ENCODE measurements at places on chromosomes 3 and 15. TPM values are rescaled to one million over a fixed set of nuclear protein-coding genes. Genes with fewer than 3 reads are reported as not detected.
A peak's percentile ranks its signal among the peaks of the same experiment; 100 is the strongest.

- H3K27me3 ChIP-seq: no peaks in the 10 kb centered on the region
- peaks cover 18% of the 10 kb centered on the region for H3K4me1 ChIP-seq
- peak overlapping the region; percentile 11 for H3K4me3 ChIP-seq
- H3K36me3 ChIP-seq: no peaks in the 10 kb centered on the region
- DNase-seq: peak; percentile 80
Measured at GRCh38 chr3:9280451-9281219, 31.2 kb upstream of the SRGAP3 start.

- no peak overlapping the region for H3K4me3 ChIP-seq
- DNase-seq: no peak
- H3K27ac ChIP-seq: no peak overlapping the region
Measured at GRCh38 chr3:195240939-195241338, 30.0 kb downstream of the XXYLT1 start.

DNA sequence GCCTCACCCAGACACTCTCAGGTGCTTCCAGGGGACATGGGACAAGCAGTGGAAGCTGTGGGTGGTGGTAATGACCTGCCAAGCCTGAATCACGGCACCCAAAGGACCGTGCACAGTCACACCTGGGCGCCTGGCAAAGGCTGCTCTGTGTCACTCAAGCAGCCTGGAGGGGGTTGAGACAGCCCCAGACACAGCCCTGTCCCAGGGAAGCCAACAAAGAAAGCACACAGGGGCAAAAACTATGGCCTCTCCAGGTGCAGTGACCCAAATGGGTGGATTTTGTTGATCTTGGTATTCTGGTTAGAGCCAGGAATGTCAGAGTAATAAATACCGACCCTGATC lies 15.0 kb upstream of the OCA2 start:
- DNase-seq: no peak
- no peak overlapping the region for H3K27ac ChIP-seq
- no peaks in the 10 kb centered on the region for H3K27me3 ChIP-seq
- H3K4me3 ChIP-seq: no peak overlapping the region
- no peaks in the 10 kb centered on the region for H3K4me1 ChIP-seq

- H3K27me3 ChIP-seq: no peaks in the 10 kb centered on the region
- no peaks in the 10 kb centered on the region for H3K36me3 ChIP-seq
- no peak overlapping the region for H3K4me3 ChIP-seq
- peaks cover 23% of the 10 kb centered on the region for H3K4me1 ChIP-seq
- DNase-seq: no peak
Measured at GRCh38 chr3:50173685-50174516, 17.5 kb upstream of the GNAT1 start.

- H3K36me3 ChIP-seq: no peaks in the 10 kb centered on the region
- no peak overlapping the region for H3K27ac ChIP-seq
- no peak for DNase-seq
- H3K27me3 ChIP-seq: peaks cover 5% of the 10 kb centered on the region
- H3K4me1 ChIP-seq: no peaks in the 10 kb centered on the region
- H3K4me3 ChIP-seq: no peak overlapping the region
Measured at GRCh38 chr3:37993067-37993455, 2.5 kb downstream of the VILL start.

GRCh38 chr15:66622591-66623022 lies 56.8 kb upstream of the LCTL start:
- H3K27me3 ChIP-seq: peaks cover 20% of the 10 kb centered on the region
- H3K4me3 ChIP-seq: no peak overlapping the region
- H3K27ac ChIP-seq: no peak overlapping the region
- no peaks in the 10 kb centered on the region for H3K36me3 ChIP-seq
- peaks cover 27% of the 10 kb centered on the region for H3K4me1 ChIP-seq
- peak; percentile 38 for DNase-seq

DNA sequence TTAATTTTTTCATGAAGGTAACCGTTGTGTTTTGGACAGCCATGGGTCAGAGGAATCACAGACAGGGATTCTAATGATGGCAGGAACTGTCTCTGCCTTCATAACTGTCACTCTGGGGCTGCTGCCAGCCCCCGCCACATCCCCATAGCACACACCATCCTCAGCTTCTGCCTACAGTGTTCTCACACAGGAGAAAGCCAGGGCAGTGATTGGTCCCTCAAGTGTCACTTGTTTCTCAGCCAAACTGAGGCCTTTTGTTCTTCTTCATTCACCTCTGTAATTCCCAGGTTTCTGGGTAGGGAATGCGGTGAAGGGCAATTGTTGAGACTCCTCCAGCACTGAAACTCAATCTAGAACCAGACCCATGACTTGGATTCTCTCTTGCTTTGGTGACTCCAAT lies 65.4 kb upstream of the C3orf80 start:
- H3K4me3 ChIP-seq: no peak overlapping the region
- no peak overlapping the region for H3K27ac ChIP-seq
- H3K4me1 ChIP-seq: peaks cover 15% of the 10 kb centered on the region
- H3K27me3 ChIP-seq: no peaks in the 10 kb centered on the region
- H3K36me3 ChIP-seq: no peaks in the 10 kb centered on the region

DNA sequence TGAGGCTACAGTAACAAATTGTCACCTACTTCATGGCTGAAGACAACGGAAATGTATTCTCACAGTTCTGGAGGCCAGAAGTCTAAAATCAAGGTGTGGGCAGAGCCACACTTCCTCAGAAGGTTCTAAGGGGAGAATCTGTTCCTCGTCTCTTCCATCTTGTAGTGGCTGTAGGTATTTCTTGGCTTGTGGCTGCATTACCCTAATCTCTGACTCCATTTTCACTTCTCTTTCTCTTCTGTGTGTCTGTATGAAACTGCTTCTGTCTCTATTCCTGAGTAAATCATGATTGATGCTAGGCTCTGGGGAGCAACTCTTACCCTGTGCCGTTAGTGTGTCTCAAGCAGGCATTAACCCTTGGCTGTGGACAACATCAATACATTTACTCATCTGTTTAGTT lies 164.7 kb downstream of the SQOR start:
- peaks cover 14% of the 10 kb centered on the region for H3K4me1 ChIP-seq
- no peak overlapping the region for H3K27ac ChIP-seq
- H3K27me3 ChIP-seq: no peaks in the 10 kb centered on the region

DNA sequence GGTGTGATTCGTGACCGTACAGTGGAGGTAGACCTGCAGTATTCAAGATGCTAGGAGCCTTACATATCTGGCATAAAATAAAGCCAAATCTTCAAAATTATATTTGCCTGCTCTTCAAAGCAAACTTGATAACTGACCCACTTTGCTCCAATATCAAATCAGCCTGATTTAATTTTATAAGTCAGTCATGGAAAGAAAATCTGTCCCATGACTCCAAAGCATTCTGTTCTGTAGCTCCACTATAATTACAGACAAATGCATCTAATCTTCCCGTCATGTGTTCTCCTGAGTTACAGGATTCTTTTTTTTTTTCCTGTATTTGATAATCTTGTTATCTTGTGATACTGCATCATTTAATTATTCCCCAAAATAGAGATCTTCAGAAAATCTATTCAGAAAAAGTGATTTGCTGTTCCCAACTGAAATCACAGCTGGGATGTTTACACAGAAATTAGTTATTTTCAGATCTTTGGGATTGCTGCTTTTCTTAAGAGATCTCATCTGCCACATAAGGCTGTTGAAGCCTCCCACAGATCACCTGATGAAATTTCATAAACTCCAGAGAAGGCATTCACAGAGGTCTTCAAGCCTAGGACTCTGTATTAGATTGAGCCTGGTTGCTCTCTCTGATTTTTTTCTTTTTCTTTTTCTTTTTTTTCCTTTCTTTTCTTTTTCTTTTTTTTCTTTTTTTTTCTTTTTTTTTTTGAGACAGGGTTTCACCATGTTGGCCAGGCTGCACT lies 27.2 kb downstream of the TIMP4 start:
- no peak for DNase-seq
- H3K27ac ChIP-seq: no peak overlapping the region
- no peaks in the 10 kb centered on the region for H3K36me3 ChIP-seq
- no peaks in the 10 kb centered on the region for H3K27me3 ChIP-seq

- DNase-seq: no peak
- no peaks in the 10 kb centered on the region for H3K4me1 ChIP-seq
- H3K4me3 ChIP-seq: no peak overlapping the region
- H3K27ac ChIP-seq: no peak overlapping the region
- H3K36me3 ChIP-seq: no peaks in the 10 kb centered on the region
Measured at GRCh38 chr3:27577504-27577903, 93.3 kb upstream of the SLC4A7 start.

- no peaks in the 10 kb centered on the region for H3K27me3 ChIP-seq
- no peak for DNase-seq
- H3K27ac ChIP-seq: peak overlapping the region; percentile 29
- H3K4me3 ChIP-seq: no peak overlapping the region
Measured at GRCh38 chr3:48268381-48268935, 27.6 kb downstream of the ZNF589 start.

DNA sequence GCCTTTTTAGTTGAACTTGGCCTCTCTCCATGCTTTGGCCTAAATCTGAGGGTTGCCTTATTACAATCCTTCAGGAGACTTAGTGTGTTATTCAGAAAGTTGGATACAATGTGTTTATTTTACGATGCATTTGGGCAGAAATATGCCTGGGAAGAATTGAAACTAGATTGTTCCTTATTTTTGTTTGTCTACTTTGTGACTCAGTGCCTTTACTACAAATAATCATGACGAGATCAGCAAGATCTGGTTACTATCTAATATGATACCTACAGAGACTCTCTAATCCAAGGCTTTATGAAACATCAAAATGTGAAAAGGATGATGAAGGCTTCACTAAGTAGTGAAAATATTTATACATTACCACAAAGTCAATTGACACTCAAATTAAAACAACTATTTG lies 82.2 kb downstream of the RBMS3 start:
- no peaks in the 10 kb centered on the region for H3K27me3 ChIP-seq
- no peak overlapping the region for H3K4me3 ChIP-seq
- no peak overlapping the region for H3K27ac ChIP-seq
- H3K36me3 ChIP-seq: no peaks in the 10 kb centered on the region

DNA sequence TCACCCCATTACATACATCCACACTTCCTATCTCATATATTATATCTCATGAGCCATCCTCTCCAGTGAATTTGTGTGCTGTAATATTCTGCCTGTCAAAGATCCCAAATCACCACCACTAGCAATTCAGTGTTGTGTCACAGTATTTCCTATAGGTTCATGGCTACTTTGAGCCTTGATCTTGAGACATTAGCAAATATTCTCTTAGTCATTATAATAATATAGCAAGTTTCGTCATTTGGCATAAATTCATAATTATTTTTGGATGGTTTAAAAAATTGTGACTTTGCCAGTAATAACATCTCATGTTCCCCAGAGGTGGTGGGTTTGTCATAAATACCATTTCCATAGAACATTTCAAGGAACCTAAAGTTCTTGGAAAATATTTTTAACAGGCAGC lies 47.7 kb downstream of the CMSS1 start:
- peaks cover 30% of the 10 kb centered on the region for H3K4me1 ChIP-seq
- no peaks in the 10 kb centered on the region for H3K27me3 ChIP-seq
- no peak for DNase-seq
- H3K27ac ChIP-seq: no peak overlapping the region

DNA sequence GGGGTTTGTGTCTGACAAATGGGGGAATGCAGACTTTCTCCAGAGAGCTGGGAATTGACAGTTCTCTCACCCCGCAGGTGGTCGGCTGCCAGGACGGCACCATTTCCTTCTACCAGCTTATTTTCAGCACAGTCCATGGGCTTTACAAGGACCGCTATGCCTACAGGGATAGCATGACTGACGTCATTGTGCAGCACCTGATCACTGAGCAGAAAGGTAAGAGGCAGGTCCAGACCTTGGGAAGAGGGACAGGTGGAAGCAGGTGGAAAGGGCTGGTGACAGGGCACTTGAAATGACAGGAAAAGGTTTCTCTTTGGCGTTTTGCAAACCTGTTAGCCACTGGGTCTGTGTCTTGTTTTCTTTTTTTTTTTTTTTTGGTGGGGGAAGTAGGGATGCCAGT lies 36.6 kb downstream of the IFT122 start:
- no peak overlapping the region for H3K27ac ChIP-seq
- H3K4me1 ChIP-seq: no peaks in the 10 kb centered on the region

- H3K36me3 ChIP-seq: no peaks in the 10 kb centered on the region
- no peak overlapping the region for H3K27ac ChIP-seq
- no peaks in the 10 kb centered on the region for H3K4me1 ChIP-seq
- no peak overlapping the region for H3K4me3 ChIP-seq
- DNase-seq: no peak
- no peaks in the 10 kb centered on the region for H3K27me3 ChIP-seq
Measured at GRCh38 chr3:186244016-186244415, 118.0 kb downstream of the DGKG start.

Gene GOLGA6L7
- total RNA-seq: not detected

Gene STARD9
- 11.9 TPM for total RNA-seq

Gene CTXN2
- total RNA-seq: 0.60 TPM

Gene NCK1
- 28.3 TPM for total RNA-seq

Gene PLXND1
- 12.9 TPM for total RNA-seq

Gene GPR62
- 0.21 TPM for total RNA-seq

Gene HDGFL3
- 92.0 TPM for total RNA-seq
